B cell (primary cell): ENCODE measurements at places on chromosomes 16 and 17.

- DNase-seq: no peak
These were observed 31.3 kb upstream of the NAT9 start for GRCh38 chr17:74807441-74807840.

- DNase-seq: peak; percentile 63
These were observed 230.9 kb downstream of the MRTFB start for GRCh38 chr16:14302031-14302398.

- DNase-seq: no peak
These were observed 83.0 kb downstream of the WWP2 start for GRCh38 chr16:69845181-69845580.

DNA sequence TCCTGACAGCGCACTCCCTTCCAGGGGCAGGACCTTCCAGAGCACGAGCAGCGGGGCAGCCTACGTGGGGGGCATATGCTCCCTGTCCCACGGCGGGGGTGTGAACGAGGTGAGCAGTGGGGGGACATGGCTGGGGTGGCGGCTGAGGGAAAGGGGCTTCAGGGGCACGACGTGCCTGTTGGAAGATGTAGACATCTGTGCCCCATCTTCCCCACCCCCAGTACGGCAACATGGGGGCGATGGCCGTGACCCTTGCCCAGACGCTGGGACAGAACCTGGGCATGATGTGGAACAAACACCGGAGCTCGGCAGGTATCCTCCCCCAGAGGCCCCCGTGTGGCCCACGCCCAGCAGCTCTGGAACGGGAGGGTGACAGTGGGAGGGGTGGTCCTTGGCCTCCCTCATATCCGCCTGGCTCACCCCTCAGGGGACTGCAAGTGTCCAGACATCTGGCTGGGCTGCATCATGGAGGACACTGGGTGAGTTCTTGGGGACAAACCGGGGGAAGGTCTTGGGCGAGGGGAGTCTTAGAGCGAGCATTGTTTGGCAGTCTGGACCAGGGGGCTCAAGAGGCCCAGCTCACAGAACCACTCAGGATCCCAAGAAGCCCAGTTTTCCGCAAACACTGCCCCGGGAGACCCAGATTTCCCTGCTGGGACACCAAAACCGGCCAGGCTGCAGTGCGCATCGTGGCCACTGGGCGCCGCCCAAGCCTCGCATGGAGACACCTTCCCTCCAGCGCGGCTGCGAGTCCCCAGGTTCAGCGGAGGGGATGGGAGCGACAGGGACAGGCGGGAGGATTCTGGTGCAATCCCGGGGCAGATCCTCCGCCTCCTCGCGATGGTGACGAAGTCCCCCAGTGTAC, 15.7 kb downstream of the ADAM11 start:
- peak; percentile 88 for DNase-seq

DNA sequence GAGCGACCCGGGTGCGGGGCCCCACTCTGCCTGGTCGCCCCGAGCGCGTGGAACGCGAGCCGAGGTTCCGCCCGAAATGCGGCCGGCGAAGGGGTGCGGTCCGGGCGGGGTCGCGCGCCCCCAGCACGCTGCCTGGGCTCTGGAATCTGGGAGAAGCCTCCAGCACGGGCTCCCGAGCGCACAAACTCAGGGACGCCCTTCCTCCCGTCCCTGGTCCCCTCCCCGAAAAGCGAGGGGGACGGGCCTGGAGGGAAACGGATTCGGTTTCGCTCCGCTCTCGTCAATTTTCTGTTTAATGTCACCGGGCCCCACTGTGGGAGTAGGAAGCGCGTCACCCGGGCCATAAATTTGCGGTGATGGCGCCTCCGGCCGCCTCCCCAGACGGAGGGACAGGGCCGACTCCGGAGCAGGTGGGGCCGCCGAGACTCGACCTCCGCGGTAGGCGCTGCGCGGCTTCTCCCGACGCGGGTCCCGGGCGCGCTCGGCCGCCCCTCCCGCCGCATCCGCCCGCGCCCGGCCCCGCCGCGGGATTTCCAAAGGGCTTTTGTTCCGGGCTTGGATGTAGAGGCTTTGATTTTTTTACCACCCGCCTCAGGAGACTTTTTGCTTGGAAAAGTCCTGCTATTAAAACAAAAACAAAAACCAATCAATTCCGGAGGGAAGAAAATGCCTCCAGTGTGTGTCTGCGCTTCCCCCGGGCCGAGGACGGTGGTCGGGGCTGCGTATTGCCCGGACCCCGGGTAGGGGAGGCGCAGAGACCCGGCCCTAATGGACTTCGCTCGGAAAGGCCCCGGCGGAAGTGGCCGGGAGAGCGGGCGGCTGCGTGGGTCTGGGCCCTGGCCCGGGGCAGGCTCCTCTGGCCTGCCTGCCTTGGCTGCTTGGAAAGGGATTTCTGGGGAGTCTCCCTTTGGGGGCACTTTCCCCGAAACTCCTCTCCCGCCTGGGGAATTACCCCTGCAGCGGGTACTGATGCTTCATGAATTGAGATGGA, 7.9 kb upstream of the BAHCC1 start:
- DNase-seq: peak; percentile 75

GRCh38 chr16:14491861-14492529, 138.1 kb downstream of the PARN start:
- DNase-seq: no peak

GRCh38 chr17:57025876-57026275, 47.9 kb downstream of the SCPEP1 start:
- DNase-seq: no peak

- DNase-seq: no peak
These were observed 27.9 kb downstream of the MYOCD start for GRCh38 chr17:12693640-12694039.

DNA sequence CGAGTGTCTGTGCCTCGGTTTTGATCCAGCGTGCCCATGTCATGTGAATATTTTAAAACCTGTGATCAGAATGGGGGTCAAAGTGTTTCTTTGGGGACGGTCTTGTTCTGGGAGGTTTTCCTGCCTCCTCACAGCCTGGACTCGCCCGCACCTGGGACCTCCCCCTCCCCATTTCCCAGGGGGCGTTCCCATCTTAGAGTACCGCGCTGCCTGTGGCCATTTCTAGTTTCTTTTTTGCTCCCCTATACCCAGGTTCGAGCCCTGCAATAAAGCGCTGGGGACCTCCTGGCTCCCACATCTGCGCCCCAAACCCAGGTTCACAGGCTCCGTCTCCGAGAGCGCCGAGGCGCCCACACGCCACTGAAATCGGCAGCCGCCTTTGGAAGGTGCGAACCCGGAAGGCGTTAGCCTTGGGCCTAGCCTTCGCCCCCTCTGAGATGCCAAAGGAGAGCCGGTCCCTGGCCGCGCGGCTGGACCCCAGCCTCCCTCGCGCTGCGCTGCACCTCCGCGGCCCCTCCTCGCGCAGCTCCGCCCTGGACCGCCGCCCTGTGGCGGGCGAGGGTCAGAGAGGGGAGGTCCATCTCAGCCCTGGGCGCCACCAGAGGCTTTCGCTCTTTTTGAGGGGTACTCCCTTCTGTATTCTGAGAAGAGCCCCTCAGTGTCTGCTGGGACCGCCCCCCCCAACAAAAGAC, 1.7 kb downstream of the KCNJ12 start:
- DNase-seq: no peak

- no peak for DNase-seq
These were observed 7.8 kb downstream of the LGALS3BP start for GRCh38 chr17:78971756-78972506.

- DNase-seq: no peak
These were observed 47.2 kb upstream of the CLEC18A start for GRCh38 chr16:69903865-69904415.

- DNase-seq: no peak
These were observed 114.3 kb downstream of the SPACA3 start for GRCh38 chr17:33105911-33106310.
